ENCODE measurements at places on chromosomes 7 and 10.

DNA sequence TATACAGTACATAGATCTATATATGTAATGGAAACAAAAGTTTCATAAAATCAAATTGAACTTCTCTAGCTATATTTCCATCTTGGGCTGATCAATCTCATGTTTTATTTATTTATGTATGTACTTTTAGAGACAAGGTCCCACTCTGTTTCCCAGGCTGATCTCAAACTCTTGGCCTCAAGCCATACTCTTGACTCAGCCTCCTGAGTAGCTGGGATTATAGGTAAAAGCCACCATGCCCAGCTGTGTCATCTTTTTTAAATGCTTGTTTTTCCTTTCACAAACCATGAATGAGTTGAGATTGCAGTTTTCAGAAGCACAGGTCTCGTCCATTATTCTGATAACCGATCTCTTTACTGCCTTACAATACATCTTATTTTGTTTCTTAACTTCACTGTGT lies 400.9 kb downstream of the KCNMA1 start:
- DNase-seq, result no peak

DNA sequence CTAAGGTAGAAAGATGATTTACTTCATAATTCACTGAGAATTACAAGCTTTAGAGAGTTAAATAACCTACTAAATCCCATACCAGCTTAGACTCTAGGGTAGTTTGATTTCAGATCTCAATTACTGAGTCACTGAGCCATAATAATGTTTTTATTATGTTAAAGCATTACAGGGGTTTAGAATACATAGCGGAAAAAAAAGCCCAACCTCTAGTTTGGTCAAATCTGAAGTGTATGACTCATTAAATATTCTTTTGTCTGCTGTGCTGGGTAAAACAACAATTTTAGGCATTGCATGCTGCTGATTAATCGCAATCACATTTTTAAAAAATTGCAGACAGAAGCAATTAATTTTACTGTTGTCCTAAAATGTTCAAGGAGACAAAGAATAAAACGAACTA lies 48.5 kb downstream of the MALRD1 start:
- no peak for DNase-seq

- DNase-seq, result no peak
Measured at GRCh38 chr10:3046981-3047547, 20.3 kb upstream of the PFKP start.

DNA sequence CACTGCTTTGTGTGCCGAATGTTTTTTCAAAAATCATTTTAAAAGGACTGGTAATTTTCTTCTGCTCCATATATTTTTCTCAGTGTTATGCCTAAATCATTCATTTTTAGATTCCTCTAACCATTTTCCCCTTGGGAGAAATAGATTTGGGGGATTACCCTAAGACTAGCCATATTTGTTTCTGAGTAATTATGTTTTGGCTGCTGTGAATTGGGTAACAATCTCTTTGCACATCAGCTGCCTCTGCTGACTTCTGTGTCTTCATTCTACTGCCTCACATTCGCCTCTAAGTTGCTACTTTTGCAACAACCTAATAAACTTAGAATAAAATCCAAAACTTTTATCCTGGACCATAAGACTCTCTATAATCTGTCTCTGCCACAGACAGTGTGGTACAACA lies 18.5 kb upstream of the MRC1 start:
- no peak for DNase-seq

GRCh38 chr7:39392151-39392550 lies 174.1 kb upstream of the YAE1 start:
- no peak for DNase-seq

- DNase-seq, result no peak
Measured at GRCh38 chr7:147878912-147879661, 711.5 kb upstream of the C7orf33 start.

- DNase-seq, result no peak
Measured at GRCh38 chr10:116732573-116732972, 9.8 kb downstream of the HSPA12A start.

DNA sequence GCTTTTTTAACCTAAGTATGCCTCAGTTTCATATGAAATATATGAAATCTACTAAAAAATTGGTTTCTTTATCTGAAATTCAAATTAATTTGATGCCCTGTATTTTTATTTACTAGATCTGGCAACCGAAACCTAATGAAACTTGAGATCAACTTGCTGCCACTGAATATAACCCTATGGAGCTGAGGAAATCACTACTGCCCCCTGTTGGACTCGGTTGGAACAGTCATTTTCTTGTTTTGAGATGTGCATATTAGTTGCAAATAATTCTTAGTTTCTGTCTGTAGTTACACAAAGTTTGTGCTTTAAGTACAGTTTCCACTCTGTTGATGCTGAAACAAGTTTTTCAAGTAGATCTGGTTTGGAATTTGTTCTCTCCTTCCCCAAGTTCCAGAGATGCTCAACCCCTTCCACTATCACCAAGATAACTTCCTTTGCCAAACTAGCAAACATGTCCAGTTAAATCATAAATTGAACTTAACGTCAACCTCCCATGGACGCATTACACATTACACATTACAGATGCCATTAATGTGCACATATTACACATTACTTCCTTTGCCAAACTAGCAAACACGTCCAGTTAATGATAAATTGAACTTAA lies 22.2 kb upstream of the EXOC4 start:
- DNase-seq, result no peak

DNA sequence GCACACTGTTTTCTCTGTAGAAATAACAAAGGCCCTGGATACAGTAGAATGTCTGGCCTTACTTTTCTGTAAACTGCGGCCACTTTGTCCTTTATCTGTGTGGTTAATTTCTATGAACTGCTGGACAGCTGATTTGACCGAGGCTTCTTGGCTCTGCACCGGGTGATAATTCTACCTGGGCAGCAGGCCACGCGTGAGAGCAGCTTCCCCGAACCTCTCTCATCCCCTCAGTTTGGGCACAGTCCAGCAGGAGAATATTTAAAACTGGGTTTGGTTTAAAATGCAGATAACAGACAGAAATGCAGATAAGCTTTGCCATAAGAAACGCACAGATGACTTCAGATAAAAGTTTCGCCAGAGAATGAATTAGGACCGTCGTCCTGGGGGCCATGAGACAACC lies 81.0 kb downstream of the CELF2 start:
- DNase-seq, result no peak

- DNase-seq, result no peak
Measured at GRCh38 chr10:15473396-15473767, 102.3 kb upstream of the FAM171A1 start.

DNA sequence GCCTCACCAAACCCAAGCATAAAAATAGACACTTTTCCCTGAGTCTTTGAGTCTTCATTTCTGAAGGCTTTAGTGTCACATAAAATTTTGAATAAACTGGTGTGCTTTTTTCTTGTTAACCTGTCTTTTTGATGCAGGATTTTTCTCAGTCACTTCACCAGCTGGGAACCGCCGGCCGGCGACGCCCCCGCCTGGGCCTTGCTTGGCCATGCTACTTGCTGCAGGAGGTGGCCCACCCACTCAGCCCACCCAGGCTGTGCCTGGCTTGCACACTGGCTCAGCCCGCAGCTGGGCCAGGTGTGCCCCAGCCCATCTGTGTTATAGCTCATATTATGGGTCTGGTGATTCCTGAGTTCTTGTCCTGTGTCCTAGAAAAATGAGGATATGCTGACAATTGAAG lies 247.4 kb upstream of the CACNA2D1 start:
- no peak for DNase-seq

DNA sequence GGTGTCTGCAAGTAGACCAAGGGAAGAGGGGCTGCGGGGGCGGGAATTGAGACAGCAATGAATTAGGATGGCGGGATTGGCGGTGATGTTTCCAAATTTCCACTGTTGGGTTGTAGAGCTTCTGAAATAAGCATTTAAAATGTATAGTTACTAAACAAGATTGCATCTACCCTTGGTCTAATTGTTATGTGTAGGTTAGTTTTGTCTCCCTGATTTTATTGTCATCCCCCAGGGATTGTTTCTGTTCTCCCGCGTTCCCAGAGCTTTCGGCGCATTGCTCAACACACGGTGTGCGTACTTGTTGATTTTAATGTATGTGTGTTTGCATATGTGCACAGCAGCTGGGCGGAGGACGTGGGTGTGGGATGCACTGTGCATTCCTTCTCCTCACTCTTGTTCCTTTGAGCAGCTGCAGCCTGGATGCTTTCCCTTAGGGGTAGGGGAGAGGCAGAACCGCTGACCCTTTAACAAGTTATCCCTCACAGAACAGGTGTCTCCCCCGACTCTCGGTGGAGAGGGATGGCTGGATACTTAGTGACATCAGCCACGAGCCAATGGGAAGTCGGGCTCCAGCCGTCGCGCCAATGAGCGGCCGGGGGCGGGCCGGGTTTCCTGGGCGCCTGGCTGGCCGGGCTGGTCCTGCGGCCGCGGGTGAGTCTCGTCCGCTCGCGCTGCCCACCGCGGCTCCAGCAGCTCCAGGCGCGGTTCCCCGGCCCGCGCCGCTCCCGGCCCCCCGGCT lies at the start of gene TSPAN33:
Gene TSPAN33 (plus strand): TSS at position 613 of the 739 bp plus-strand sequence. CDS start 274 bp downstream, outside the sequence.
- DNase-seq, result no peak

DNA sequence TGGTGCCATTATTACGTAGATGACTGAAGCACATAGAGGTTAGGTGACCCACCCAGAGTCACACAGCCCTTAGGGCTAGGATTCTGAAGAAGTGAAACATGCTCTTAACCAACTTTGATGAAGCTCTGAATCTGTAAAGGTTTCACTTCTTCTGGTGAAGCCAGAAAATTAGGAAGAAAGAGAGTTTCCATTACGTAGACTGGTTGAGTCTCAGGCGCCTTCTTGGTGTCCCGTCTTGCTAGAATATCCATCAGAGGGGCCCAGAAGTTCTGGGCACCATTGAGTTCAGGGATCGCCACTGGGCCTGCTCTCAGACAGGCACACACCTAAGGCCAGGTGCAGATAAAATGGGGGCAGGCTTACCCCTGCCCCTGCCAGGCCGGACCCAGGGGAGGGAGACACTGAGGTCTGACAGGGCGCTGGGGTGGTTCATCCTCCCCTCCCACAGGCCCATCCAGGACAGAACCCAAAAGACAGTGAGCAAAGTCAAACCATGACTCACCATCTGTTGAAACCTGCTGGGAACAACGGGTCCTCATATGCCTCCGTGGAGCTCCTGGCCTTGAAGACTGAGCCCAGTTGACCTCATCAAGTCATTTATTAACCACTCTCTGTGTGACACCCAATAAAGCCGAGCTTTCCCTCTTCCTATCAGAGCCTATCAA lies 33.2 kb downstream of the DRGX start:
- DNase-seq, result no peak

DNA sequence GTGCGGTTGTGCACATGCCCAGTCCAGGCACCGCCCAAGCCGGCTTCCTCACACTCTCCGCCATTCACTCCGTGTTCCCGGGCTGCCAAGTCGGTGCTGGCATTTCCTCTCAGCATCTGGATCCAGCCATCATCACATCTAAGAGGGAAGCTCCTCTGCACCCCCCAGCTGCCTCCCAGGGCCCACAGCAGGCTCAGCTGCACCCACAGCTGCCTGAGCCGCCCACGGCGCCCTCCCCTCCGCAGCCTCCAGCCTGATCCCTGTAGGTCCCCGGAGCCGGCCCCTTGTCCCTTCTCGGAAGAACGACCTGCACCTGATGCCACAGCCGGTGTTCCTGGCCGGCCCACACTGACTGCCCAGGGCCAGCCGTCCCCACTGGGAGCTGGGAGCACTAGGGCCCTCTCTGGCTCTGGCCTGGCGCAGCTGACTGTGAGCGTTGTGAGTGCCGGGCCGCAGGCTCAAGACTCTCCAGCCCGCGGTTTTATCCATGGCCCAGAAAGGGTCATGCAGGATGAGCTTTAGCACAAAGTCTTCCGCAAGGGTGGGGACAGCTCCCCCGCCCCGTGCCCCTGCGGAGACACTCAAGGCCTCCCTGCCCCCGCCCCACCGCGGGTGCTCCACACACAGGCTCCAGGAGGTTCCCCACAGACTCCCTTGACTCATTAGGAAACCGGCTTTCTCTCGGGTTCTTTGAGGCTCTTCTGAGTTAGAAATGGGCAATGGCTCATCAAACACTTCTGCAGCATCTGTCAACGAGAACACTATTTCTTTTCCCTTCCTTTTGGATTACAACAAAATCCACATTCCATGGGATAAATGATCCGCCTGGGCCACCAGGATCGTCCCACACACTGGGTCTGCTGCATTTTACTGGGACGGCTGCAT lies 31.2 kb downstream of the CFAP46 start:
- DNase-seq, result no peak

GRCh38 chr10:36251068-36251467 lies 609.0 kb upstream of the FZD8 start:
- no peak for DNase-seq

GRCh38 chr7:42493436-42494198 lies 256.6 kb upstream of the GLI3 start:
- peak; percentile 41 for DNase-seq

DNA sequence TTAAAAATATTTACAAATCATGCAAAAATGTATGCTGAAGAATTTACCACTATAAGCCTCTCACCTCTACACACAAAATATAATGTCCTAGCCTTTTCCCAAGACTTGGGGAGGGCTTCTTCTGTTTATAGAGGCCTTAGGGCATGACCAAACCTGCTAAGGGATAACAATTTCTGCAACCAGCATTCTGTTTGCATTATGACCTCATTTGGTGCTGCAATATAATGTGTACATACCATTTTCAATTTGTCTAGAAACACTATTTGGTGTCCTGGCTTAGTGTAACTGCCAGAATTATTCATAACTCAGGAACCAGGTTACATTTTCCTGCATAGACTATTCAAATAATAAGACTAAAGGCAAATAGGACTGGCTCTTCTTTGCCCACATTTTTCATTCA lies 446.6 kb upstream of the SORCS1 start:
- DNase-seq, result no peak

DNA sequence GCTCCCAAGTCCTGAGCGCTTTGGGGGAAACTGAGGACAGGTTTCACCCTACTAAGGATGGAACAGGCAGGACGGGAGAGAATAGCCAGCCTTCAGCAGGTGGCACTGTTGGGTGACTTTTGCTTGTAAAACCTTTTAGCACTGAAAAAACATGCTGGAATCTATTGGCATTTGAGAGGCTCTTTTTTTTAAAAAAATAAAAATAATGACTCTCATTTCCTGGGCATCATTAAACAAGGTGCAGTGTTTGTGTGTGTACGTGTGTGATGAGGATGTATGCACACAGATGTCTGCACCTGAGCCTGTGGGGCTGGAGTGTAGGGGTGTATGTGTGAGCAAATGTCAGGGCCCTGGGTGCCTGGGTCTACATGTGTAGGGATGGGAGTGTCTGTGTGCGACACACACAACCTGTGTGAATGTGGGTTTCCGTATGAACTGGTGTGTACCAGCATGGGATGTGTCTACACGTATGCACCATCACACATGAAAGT lies 177.9 kb downstream of the RPS24 start:
- no peak for DNase-seq

DNA sequence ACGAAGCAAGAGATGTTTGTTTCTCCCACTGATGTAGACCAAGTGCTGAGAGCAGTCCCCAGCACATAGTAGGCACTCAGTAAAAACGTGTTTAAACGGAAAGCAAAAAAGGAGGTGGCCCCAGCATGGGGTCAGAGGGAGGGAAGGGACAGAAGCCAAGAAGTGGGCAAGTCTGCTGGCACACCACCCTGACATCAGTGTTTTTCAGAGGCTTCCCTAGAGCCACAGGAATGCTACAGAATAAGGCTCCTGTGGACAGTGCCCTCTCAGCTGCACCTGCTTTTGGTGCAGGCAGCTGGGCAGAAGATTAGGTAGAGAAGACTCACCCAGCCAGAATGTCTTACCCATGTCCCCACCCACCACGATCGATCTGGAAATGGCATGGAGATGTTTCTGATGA lies 8.3 kb upstream of the ANKRD1 start:
- DNase-seq, result no peak

Measured in AG04449 (cell line).